ENCODE measurements at places on chromosomes 12 and 14.

GRCh38 chr12:84811291-84811690 is 101.3 kb downstream of the SLC6A15 start:
- H3K36me3 ChIP-seq = no peaks in the 10 kb centered on the region
- H3K4me3 ChIP-seq = no peak overlapping the region
- DNase-seq = no peak
- H3K27me3 ChIP-seq = no peaks in the 10 kb centered on the region

DNA sequence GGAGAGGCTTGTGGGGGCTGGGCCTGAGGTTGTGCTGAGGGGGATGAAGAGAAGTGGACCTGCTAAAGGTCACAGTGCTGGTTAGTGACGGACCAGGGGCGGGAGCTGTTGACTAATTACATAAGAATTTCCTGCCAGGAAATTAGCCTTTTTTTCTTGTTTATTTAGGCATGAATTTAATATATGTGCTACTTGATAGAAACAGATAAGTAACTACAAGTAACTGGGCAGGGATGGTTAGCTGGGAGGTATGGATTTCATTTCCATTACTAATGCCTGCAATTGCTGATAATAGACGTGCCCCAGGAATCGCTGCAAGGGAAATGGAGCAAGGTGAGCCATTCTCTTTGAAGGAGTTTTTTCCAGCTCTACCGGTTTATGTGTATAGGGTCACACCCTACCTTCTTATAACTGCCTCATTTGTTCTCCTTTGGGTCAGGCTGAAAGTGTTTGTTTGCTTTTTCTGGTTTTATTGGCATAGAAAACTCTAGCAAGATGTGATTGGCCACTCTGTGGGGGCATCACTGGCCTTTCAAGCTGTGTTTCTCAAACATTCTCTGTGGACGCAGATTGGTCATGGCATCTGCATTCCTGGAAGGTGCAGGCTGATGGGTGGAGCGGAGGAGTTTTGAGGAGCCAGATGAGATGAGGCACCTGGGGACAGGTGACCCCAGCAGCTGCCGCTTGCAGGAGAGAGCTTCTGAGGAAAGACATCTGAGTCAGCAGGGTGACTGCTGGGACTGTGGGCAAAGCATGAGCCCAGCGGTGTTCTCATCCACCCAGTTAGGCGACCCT is 19.0 kb upstream of the GPRC5A start:
- no peaks in the 10 kb centered on the region for H3K4me1 ChIP-seq
- no peaks in the 10 kb centered on the region for H3K27me3 ChIP-seq
- H3K4me3 ChIP-seq = no peak overlapping the region
- no peaks in the 10 kb centered on the region for H3K36me3 ChIP-seq

DNA sequence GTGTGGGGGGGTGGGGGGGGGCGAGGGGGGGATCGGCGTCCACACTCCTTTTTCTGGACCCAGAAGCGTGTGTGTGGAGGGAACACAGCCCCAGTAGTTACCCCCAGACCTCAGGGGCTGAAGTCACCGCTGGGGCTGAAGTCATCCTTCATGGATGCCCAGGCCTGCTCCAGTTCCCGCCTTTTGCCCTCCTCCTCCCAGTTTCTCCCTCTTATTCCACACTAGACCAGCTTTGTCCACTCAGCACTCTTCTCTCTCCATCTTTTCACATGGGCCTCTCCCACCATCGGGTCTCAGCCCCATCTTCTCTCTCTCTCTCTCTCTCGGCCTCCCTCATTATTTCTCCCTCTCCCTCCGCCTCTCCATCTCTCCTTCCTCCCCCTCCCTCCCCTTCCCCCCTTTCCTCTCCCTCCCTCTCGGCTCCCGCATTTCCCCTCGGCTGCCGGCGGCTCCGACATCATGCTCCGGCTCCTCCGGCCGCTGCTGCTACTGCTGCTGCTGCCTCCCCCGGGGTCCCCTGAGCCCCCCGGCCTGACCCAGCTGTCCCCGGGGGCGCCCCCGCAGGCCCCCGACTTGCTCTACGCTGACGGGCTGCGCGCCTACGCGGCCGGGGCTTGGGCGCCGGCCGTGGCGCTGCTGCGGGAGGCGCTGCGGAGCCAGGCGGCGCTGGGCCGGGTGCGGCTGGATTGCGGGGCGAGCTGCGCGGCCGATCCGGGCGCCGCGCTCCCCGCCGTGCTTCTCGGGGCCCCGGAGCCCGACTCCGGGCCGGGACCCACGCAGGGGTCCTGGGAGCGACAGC is at the start of gene P3H3:
Gene P3H3, plus strand, starts transcription at position 426 of the 799 bp plus-strand sequence. Its CDS starts 34 bp downstream, at position 460.
- no peaks in the 10 kb centered on the region for H3K36me3 ChIP-seq
- H3K4me1 ChIP-seq = no peaks in the 10 kb centered on the region
- DNase-seq = no peak
- peaks cover 80% of the 10 kb centered on the region for H3K27me3 ChIP-seq

- no peak overlapping the region for H3K4me3 ChIP-seq
- H3K36me3 ChIP-seq = no peaks in the 10 kb centered on the region
- DNase-seq = no peak
- no peak overlapping the region for H3K27ac ChIP-seq
Observed at GRCh38 chr12:11718768-11719253, 69.3 kb downstream of the ETV6 start.

- H3K36me3 ChIP-seq = peaks cover 2% of the 10 kb centered on the region
- no peaks in the 10 kb centered on the region for H3K27me3 ChIP-seq
- peaks cover 70% of the 10 kb centered on the region for H3K4me1 ChIP-seq
- no peak overlapping the region for H3K4me3 ChIP-seq
- H3K27ac ChIP-seq = peak overlapping the region; percentile 60
- DNase-seq = no peak
Observed at GRCh38 chr14:100085462-100085861, 20.2 kb downstream of the EVL start.

GRCh38 chr14:82445810-82446570 is 912.3 kb upstream of the SEL1L start:
- no peaks in the 10 kb centered on the region for H3K4me1 ChIP-seq
- H3K4me3 ChIP-seq = no peak overlapping the region
- no peak for DNase-seq
- no peaks in the 10 kb centered on the region for H3K36me3 ChIP-seq
- H3K27me3 ChIP-seq = no peaks in the 10 kb centered on the region

DNA sequence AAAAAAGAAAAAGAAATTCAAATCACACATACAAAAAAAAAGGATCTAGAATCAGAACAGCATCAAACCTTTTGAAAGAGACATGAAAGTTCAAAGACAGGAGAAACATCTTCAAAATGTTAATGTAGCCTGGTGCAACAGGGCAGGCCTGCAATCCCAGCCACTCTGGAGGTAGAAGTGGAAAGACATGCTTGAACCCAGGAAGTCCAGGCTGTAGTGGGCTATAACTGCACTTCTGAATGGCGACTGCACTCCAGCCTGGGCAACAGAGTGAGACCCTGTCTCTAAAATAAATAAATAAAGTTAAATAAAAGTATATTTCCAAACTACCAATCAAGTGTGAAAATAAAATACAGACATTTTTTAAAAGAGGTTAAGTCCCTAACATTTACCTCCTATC is 18.7 kb upstream of the AP4S1 start:
- no peaks in the 10 kb centered on the region for H3K4me1 ChIP-seq
- no peak overlapping the region for H3K27ac ChIP-seq
- no peaks in the 10 kb centered on the region for H3K36me3 ChIP-seq
- no peak overlapping the region for H3K4me3 ChIP-seq

- no peak for DNase-seq
- H3K4me1 ChIP-seq = no peaks in the 10 kb centered on the region
- no peaks in the 10 kb centered on the region for H3K36me3 ChIP-seq
- H3K27ac ChIP-seq = no peak overlapping the region
- no peak overlapping the region for H3K4me3 ChIP-seq
Observed at GRCh38 chr14:55977392-55978150, 140.6 kb upstream of the PELI2 start.

DNA sequence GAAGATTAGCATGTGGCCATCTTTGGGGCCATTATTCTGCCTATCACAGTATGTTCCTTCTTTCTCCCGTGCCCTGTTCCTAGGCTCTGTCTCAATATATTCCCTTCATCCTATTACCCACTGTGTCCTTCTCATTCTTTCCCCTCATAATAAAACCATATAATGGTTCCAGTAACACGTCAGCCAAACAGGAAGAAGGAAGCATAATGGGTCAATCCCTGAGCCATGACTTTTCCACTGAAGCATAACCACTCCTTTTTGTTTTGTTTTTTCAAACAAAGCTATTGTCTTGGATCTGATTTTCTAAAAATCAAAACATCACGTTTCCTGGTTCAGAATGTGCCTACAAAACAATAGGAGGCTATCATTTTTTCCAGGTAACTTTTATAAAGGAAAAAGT is 21.3 kb upstream of the RHOJ start:
- no peak for DNase-seq
- no peaks in the 10 kb centered on the region for H3K36me3 ChIP-seq
- no peak overlapping the region for H3K27ac ChIP-seq
- no peak overlapping the region for H3K4me3 ChIP-seq
- H3K27me3 ChIP-seq = no peaks in the 10 kb centered on the region
- no peaks in the 10 kb centered on the region for H3K4me1 ChIP-seq

GRCh38 chr14:22841769-22842168 is 5.4 kb downstream of the MMP14 start:
- H3K36me3 ChIP-seq = no peaks in the 10 kb centered on the region
- peaks cover 16% of the 10 kb centered on the region for H3K4me1 ChIP-seq
- DNase-seq = no peak
- H3K27ac ChIP-seq = no peak overlapping the region
- H3K4me3 ChIP-seq = no peak overlapping the region

DNA sequence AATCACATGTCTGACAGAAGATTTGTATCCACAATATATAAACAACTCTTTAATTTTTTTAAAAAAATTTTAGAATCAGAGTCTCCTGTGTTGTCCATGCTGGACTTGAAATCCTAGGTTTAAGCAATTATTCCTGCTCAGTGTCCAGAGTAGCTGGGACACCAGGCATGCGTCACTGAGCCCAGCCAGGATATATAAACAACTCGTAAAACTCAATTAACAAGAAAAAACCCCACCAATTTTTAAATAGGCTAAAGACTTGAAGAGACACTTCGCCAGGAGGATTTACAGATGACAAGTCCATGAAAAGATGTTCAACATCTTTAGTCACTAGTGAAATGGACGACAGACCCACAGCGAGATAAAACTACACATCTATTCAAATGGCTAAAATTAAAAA is 2.0 kb upstream of the SCN8A start:
- peaks cover 11% of the 10 kb centered on the region for H3K4me1 ChIP-seq
- H3K36me3 ChIP-seq = no peaks in the 10 kb centered on the region
- peaks cover 3% of the 10 kb centered on the region for H3K27me3 ChIP-seq

- H3K4me3 ChIP-seq = no peak overlapping the region
- no peak overlapping the region for H3K27ac ChIP-seq
- H3K4me1 ChIP-seq = no peaks in the 10 kb centered on the region
- no peaks in the 10 kb centered on the region for H3K27me3 ChIP-seq
- H3K36me3 ChIP-seq = no peaks in the 10 kb centered on the region
Observed at GRCh38 chr12:121618659-121619233, 7.6 kb upstream of the ORAI1 start.

GRCh38 chr14:51828017-51828797 is 32.2 kb upstream of the GNG2 start:
- peak; percentile 38 for DNase-seq
- no peaks in the 10 kb centered on the region for H3K27me3 ChIP-seq
- no peak overlapping the region for H3K4me3 ChIP-seq
- H3K36me3 ChIP-seq = no peaks in the 10 kb centered on the region
- H3K27ac ChIP-seq = no peak overlapping the region
- H3K4me1 ChIP-seq = peaks cover 10% of the 10 kb centered on the region

DNA sequence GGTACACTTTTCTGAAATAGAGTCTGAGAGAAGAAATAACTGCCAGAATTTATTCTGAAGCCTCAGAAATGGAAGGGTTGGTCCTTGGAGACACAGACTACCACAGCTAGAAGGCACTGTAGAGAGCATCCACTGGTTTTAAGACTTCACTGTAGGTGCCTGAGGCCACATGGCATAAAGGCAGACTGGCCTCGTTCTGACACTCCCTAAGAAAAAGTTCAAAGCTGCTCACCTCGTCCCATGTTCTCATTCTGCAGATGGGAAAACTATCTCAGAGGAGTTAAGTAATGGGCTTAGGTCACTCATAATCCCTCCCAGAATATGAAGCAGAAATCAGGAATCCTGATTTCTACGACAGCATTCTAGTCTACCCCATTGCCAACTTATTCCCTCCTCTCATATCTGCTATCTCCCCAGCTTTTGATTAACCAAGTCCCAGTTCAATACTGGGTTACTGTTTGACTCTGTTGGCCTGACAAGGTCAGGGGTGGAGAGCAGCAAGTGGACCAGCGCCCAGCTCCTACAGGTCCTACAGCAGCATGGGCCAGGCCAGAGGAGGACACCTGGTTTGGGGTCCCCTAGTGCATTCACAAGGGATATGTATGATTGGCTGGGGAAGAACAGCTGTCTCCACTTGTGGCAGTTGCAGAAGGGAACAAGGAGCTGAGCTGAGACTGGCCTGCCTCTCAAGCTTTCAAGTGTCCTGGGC is 3.7 kb downstream of the ITGA5 start:
- peaks cover 6% of the 10 kb centered on the region for H3K27me3 ChIP-seq
- DNase-seq = no peak
- peaks cover 93% of the 10 kb centered on the region for H3K4me1 ChIP-seq
- H3K4me3 ChIP-seq = no peak overlapping the region

DNA sequence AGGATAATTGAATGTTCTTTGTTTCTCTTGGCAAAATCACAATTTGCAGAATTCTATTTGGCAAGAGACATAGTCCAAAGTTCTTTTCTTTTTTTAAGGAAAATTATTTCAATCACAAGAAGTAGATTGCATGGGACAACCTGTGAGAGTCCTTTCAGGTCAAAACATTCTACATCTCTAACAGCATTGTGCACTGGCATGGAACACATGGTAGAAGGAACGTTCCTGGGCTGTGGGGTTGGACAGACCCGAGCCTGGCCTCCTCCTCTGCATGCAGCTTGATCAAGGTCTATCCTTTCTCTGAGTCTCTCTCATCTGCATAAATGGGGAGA is 88.6 kb upstream of the CPSF6 start:
- H3K4me1 ChIP-seq = peaks cover 2% of the 10 kb centered on the region
- no peak overlapping the region for H3K4me3 ChIP-seq
- H3K27me3 ChIP-seq = no peaks in the 10 kb centered on the region
- no peaks in the 10 kb centered on the region for H3K36me3 ChIP-seq

DNA sequence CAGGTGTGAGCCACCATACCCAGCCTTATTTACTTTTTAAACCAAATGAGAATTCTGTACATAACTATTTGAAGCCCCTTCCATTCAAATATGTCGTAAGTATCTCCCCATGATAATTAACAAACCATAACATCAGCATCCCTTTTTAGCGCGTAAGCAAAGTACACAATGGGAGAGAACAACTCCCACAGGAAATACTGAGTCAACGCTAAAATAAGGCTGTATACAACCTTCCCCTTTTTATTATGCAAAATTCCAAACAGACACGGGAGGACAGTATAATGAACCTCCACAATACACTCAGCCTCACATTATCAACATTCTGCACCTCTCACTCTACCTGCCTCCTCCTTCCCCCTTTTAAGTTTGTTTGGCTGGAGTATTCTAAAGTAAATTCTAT is 73.5 kb downstream of the CCDC88C start:
- DNase-seq = no peak
- peaks cover 43% of the 10 kb centered on the region for H3K36me3 ChIP-seq
- H3K27me3 ChIP-seq = no peaks in the 10 kb centered on the region
- no peak overlapping the region for H3K4me3 ChIP-seq
- no peak overlapping the region for H3K27ac ChIP-seq
- peaks cover 28% of the 10 kb centered on the region for H3K4me1 ChIP-seq

Data from T-cell (primary cell).